Stimulated activated CD8-positive, alpha-beta memory T cell treated with anti-CD3 and anti-CD28 coated beads, Interleukin-12 subunit alpha, Interleukin-12 subunit beta, amount 100 ng/mL, for 4 hours (primary cell): ENCODE measurements at places on chromosomes 7 and 10.

- DNase-seq, result no peak
Measured at GRCh38 chr7:71386152-71386785, 254.3 kb downstream of the GALNT17 start.

- DNase-seq, result no peak
Measured at GRCh38 chr7:83469491-83469890, 179.4 kb downstream of the SEMA3E start.

- DNase-seq, result no peak
Measured at GRCh38 chr10:46001187-46001756, 29.0 kb downstream of the TIMM23 start.

DNA sequence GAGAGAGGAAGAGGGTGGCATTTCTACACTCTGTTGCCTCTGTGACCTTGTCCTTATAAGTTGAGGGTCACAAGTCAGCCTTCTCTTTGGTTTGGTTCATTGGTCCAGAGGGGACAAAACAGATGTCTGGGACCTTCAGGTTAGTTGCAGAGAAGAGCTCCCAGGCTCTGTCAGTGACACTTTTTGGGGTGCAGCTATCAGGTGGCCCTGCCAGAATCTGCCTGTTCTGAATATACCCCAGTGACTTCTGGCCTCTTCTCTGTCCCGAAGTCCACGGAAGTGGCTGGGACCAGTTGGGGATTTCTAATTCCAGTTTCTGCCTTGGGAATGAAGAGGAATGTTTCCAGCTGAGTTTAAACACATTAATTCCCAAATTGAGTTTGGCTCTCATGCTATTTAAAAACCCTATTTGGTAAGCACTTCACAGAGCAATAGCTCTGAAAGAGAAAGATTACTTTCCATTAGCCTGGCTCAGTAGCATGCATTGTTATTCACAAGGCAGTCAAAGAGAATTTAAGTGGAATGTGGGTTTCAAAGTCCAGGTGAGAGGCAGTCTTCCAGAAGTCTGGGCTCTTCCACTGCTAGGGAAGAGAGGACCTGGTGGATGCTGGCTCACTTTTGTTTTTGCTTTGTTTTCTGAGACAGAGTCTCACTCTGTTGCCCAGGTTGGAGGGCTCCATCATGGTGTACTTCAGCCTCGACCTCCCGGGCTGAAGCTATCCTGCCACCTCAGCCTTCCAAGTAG is 237.8 kb upstream of the GALNT17 start:
- DNase-seq, result no peak

DNA sequence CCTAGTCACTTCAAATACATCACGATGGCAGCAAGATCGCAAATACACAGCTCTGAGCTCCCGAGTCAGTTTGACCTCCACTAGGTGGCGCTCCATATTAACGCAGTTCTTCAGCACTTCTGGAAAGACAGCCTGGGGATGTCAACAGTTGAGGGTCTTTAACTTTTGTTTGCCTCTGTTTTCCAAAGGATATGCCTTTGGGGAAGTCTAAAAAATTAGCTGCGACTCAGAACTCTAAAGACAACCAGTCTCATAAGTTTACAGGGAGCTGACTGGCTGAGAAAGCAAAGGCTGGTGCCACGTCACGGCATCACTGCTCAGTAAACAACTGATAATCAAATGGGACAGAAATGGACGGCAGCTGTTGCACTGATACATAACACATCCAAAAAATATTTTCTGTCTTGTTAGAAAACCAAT is 458.8 kb downstream of the SORCS1 start:
- no peak for DNase-seq

- DNase-seq, result no peak
Measured at GRCh38 chr10:113084031-113084430, 134.0 kb downstream of the TCF7L2 start.
